CD4-positive, CD25-positive, alpha-beta regulatory T cell (primary cell): ENCODE measurements at places on chromosomes 2 and 18. TPM values are rescaled to one million over a fixed set of nuclear protein-coding genes. Genes with fewer than 3 reads are reported as not detected.
A peak's percentile ranks its signal among the peaks of the same experiment; 100 is the strongest.

GRCh38 chr18:42586601-42587000 lies 528.9 kb downstream of the RIT2 start:
- no peak for DNase-seq

DNA sequence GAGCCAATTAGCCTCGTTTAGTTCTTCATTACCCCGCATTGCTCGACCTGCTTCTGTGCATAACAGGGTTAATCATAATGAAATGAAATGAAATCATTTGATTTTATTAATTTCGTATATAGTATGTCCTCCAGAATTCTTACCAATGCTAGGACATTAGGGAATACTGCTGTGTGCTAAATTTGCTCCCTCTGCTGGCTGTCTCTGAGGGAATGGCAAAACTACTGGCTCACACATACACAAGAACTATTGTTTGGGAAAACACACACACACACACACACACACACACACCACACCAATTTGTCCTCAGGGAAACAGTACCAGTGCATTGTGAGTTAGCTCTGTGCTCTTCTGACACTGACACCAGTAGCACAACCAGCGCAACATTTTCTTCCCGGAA lies 273.3 kb upstream of the TCF4 start:
- DNase-seq, result no peak

DNA sequence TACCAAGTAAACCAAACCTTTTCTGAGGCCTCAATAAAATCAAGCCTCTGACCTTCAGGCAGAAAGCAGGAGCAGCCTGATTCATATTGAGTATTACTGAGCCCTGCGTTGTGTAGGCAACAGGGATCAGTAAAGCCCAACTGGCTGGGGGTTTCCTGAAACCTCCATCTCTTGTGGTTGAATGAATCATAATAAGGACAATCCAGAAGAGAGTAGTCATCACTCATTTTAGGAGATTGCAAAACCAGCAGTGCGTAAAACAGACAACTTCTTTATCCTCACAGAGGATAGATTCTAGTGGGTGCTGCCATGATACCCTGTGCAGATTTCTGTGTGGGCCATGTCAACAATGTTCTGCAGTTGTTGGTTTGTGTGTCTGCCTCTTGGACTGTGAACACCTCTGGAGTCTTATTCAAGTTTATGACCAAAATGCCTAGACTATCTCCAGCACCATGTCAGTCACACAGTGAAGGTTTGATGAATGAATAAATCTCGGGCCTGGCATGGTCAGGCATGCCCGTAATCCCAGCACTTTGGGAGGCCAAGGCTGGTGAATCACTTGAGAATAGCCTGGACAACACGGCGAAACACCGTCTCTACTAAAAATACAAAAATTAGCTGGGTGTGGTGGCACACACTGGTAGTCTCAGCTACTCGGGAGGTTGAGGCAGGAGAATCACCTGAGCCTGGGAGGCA lies 51.8 kb upstream of the RAB27B start:
- no peak for DNase-seq

DNA sequence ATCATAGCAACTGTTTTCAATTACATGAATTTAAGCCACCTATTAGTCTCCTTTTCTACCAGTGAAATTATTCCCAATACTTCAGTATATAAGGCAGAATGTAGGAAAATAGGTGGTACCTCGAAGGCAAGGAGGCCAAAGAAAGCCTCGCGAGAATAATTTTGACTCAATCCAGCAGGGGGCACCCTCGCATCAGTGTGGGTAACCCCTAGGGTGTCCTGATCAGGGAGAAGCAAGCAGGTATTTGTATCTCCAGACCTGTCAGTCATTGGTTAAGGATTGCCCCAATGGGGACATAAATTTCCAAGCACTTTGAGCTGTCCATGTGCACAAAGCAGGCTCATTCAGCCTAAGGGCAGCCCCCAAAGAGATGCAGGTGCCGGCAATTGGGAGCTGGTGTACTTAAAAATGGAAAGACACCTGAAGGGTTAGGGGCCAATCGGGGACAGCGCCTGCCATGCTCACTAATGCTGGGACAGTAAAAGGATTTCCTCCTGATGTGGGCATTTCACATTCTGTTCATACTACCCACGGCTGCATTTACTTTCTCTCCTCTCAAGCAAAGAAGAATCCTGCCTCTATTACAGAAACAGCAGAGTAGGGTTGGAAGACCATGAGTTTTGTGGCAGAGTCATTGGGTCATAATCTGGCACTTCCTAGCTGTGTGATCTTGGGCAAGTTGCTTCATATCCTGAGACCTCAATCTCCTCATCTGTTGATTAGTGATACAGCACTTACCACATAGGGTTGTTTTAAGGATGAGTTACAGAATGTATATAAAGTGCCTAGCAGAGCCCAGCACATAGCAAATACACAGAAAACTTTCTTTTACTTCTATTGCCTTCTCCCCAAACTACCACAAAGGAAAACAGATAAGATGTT lies 136.1 kb downstream of the ICOS start:
- peak; percentile 8 for DNase-seq

- no peak for DNase-seq
Observed at GRCh38 chr2:120820263-120820952, 84.7 kb downstream of the GLI2 start.

GRCh38 chr2:42045352-42045751 lies 2.5 kb upstream of the PKDCC start:
- DNase-seq, result no peak

- no peak for DNase-seq
Observed at GRCh38 chr2:26968001-26968400, 2.4 kb upstream of the MAPRE3 start.

The SNORC gene
- 0.10 TPM for polyA plus RNA-seq
